ENCODE measurements at places on chromosomes 16 and 17. TPM values are rescaled to one million over a fixed set of nuclear protein-coding genes. Genes with fewer than 3 reads are reported as not detected.

DNA sequence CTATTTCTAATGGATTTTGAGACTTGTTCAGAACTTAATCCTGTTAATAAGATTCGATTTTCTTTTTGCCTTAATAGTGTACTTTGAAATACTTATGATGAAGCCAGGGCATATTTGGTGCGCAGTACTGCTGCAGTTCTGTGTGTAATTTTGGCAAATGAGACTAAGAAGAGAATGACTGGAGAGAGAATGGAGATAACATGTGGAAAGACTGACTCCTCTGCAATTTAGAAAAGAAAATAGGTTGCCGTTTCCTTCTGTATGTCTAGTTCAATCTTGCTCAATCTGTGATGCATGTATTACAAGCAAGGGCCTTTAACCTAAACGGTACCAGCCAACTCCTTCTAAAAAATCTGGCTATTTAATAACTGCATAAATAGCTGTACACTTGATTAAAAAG is 285.1 kb upstream of the CDH11 start:
- DNase-seq: no peak

- DNase-seq: no peak
Observed at GRCh38 chr16:30700971-30701370, 2.0 kb downstream of the SRCAP start.

DNA sequence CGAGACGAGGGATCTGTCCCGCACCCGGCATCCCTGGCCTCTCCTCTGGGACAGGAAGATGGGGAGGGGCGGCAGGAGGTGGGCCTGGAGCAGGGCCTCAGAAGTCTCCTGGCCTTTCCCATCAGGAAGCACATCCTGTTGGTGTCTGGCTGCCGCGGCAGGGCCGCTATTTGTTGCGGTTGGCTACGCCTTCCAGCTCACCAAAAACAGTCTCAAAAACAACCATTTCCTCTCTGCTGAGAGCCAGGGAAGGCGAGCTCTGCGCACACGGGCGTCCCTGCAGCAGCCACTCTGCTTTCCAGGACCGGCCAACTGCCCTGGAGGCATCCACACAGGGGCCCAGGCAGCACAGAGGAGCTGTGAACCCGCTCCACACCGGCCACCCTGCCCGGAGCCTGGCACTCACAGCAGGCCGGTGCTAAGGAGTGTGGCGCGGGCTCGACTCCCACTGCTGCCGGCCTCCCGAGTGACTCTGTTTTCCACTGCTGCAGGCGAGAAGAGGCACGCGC is at the start of gene TMEM204:
TMEM204 (plus strand) TSS at position 224 of the 509 bp plus-strand sequence. CDS start 610 bp downstream, outside the sequence.
- DNase-seq: peak; percentile 87

GRCh38 chr17:4899341-4900230 is at the start of gene C17orf107:
Gene C17orf107 (plus strand): TSS chr17:4899536. CDS start chr17:4899763, 227 bp downstream.
- DNase-seq: peak; percentile 89

Gene OSGIN1
- 10.1 TPM for total RNA-seq

Gene KRT40
- total RNA-seq: not detected

DNA sequence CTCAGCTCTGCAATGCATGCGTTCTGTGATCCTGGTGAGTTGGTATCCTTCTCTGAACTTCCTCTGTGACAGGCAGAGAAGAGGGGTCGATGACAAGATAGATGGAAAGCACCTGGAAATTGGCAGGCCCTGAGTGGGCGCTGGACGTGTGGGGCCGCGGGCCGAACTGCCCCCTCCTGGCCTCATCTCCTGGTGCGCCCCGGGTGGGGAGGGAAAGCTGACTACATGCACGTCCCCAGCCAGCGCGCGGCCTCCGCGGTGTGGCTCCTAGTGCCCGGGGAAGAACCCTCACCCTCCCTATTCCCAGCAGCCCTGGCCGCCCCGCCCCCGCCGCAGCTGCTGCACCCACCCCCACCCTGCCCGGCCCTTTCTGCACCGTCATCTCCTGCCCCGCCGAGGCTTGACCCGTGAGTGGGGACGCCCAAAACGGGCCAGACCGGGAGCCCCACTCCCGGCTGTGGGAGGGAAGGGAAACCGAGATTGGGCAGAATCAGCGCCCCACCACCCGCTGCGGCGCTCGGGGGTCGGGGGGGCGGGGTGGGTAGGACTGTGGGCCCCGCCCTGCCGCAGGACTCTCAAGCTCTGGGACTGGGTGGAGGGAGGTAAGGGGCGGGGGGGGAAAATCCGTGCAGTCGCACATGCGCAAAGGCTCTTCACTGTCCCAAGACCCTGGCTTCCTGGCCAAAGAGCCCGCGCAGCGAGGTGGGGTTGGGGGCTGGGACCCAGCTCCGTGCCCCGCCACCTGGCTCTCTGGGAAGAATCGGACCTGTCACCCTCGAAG is at the start of gene NOL3:
NOL3 (plus strand) TSS at position 371 of the 781 bp plus-strand sequence.
- DNase-seq: peak; percentile 89

Gene PITPNM3
- total RNA-seq: 0.19 TPM

DNA sequence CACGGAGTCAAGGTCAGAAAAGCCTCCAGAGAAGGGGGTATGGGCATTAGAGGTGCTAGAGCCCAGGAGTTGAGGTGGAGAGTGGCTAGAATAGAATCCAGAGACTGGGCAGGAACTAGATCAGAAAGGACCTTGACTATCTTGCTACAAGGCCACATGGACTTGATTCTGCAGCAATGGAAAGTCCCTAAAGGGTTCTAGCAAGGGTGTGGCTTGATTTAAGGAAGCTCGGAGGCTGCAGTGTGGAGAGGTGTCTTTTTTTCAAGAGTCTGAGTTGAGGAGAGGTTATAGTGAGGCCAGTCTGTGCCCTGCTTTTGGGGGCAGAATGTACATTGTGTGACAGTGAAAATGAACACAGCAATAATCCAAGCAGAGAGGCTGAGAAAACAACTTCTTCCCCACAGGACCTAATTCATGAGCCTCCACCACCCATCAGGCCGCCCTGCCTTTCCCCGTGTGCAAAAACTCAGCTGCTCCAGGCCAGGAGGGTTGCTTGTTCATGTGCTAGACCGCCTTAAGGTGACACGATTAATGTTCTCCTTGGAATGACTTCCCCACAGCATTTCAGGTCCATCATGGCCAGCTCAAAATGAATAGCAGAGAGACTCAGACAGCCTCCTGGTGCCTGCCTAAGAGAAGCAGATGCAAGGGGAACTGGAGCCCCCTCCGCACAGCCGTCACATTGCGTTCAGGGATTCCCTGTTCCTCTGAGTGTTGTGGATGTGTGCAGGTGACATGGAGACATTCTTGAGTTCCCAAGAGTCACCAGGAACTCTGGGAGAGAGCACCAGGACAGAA is 8.7 kb upstream of the BEAN1 start:
- no peak for DNase-seq

Gene PLSCR3
- total RNA-seq: 16.4 TPM

- no peak for DNase-seq
Observed at GRCh38 chr17:80337195-80337895, 76.7 kb downstream of the RNF213 start.

DNA sequence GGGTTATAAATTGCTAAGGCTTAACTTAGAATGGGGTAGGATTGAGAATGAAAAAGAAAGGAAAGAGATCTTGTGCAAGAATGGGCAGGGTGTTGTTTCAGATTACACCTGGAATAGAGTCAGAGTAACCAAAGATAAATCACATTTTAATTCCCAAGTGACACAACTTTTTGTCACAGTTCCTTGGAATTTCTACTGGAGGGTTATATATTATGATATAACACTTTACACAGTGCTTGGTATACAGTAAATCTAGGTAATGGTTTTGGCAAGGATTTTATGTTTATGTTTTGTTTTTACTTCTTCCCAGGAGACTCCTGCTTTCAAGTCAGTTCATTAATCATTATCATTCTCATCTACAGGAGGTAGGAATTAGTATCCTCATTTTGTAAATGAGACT is 115.7 kb upstream of the KCNJ16 start:
- DNase-seq: no peak

- DNase-seq: no peak
Observed at GRCh38 chr17:71522383-71522782, 598.4 kb upstream of the SOX9 start.

Gene CCL7
- not detected for total RNA-seq

DNA sequence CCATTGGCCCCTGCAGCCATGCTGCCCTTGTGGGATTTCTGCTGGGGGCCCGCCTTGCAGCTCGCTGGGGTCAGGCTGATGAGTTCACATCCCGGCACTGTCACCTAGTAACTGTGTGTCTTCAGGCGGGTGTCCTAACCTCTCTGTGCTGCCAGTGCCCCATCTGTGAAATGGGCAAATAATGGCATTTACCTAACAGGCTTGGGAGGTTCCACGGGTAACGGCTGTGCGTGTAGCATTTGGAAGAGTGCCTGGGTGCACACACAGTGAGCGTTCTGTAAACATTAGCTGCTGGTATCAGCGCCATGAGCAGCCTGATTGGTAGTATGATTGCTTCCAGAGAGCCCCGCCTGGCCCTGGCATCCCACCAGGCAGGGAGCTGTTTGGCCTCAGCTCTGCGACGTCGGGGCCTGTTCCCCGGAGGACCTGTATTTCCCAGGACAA is 167.3 kb upstream of the GSE1 start:
- no peak for DNase-seq

Gene KIF2B
- not detected for total RNA-seq

Gene C1QTNF8
- total RNA-seq: not detected

GRCh38 chr17:11023639-11024479 is 186.0 kb upstream of the PIRT start:
- no peak for DNase-seq

DNA sequence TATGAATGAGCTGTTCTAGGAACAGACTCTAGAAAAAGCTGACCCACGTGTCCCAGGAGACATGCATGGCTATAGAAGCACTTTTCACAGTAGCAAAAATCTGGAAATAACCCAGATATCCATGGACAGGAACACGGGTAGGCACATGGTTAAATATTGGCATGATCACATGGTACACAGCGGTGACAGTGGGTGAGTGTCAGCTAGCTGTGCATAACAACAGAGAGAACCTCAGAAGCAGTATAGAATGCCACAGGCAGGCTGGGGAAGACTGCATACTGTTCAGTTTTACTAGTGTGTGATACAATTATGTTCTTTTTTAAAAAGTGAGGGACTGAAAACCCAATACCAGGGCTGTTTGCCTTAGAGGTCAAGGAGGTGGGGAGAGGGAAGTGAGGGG is 31.4 kb downstream of the EPN2 start:
- no peak for DNase-seq
